ENCODE measurements at places on chromosomes 4 and X.

- H3K27ac ChIP-seq = no peak overlapping the region
- no peak overlapping the region for H3K4me3 ChIP-seq
- no peak for DNase-seq
- H3K36me3 ChIP-seq = no peaks in the 10 kb centered on the region
Observed at GRCh38 chr4:10197952-10198351, 81.4 kb upstream of the WDR1 start.

DNA sequence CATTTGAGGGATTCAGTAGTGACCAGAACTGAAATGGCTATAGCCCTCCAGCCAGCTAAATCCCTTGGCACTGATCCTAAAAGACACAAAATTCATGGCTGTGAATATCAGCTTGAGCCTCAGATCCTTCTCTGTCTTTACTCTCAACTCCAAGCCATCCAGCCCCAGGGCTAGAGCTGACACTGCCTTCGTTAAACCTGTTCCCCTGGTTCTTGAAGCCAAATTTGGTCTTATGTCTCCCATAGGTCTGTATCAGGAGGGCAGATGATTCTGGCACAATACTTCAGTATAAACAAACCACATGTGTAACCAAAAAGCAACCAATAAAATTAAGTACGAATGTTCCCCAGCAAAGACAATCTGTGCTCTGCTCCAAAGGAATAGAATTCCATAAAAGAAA, 78.0 kb downstream of the ANOS1 start:
- no peak overlapping the region for H3K4me3 ChIP-seq
- H3K4me1 ChIP-seq = no peaks in the 10 kb centered on the region
- no peak for DNase-seq
- H3K27ac ChIP-seq = no peak overlapping the region
- H3K36me3 ChIP-seq = no peaks in the 10 kb centered on the region

GRCh38 chr4:53057679-53058078, 195.6 kb downstream of the RASL11B start:
- H3K36me3 ChIP-seq = no peaks in the 10 kb centered on the region
- no peak for DNase-seq
- no peak overlapping the region for H3K4me3 ChIP-seq
- H3K27me3 ChIP-seq = no peaks in the 10 kb centered on the region
- H3K27ac ChIP-seq = no peak overlapping the region

DNA sequence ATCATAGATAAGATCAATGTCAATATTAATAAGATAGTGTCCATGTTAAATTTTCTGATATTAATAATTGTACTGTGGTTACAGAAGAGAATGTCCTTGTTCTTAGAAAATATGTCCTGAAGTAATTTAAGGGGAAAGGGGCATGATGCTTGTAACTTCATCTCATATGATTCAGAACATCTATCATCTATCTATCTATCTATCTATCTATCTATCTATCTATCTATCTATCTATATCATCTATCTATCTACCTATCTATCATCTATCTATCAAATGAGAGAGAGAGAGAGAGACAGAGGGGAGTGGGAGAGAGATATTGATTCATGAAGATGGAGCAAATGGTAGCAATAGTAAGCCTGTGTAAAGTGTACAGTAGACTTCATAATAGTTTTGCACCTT, 124.8 kb upstream of the FAT1 start:
- H3K27me3 ChIP-seq = no peaks in the 10 kb centered on the region
- no peaks in the 10 kb centered on the region for H3K36me3 ChIP-seq
- no peak for DNase-seq
- no peak overlapping the region for H3K4me3 ChIP-seq
- no peak overlapping the region for H3K27ac ChIP-seq
- H3K4me1 ChIP-seq = peaks cover 25% of the 10 kb centered on the region

- peaks cover 40% of the 10 kb centered on the region for H3K36me3 ChIP-seq
- H3K4me3 ChIP-seq = no peak overlapping the region
- H3K27me3 ChIP-seq = no peaks in the 10 kb centered on the region
- no peak for DNase-seq
- H3K27ac ChIP-seq = peak overlapping the region; percentile 60
Observed at GRCh38 chr4:7871356-7871755, 68.3 kb downstream of the AFAP1 start.

- no peak within 1 kb of the TSS for H3K27ac ChIP-seq
- H3K4me3 ChIP-seq = peak within 1 kb of the TSS; percentile 32
- no peaks in the 10 kb centered on the region for H3K27me3 ChIP-seq
Observed at GRCh38 chr4:73869130-73870055, at the start of gene CXCL1. CXCL1 (plus strand) TSS chr4:73869393; CDS start chr4:73869471, 78 bp downstream.

- H3K4me1 ChIP-seq = peaks cover 16% of the 10 kb centered on the region
- no peak for DNase-seq
- H3K27me3 ChIP-seq = no peaks in the 10 kb centered on the region
- H3K4me3 ChIP-seq = peak within 1 kb of the TSS; percentile 14
- peak within 1 kb of the TSS; percentile 16 for H3K27ac ChIP-seq
Observed at GRCh38 chr4:158172261-158173258, at the start of gene GASK1B. GASK1B (minus strand) TSS chr4:158173025; CDS start chr4:158171375, 1,650 bp downstream.

- no peak overlapping the region for H3K27ac ChIP-seq
- no peak overlapping the region for H3K4me3 ChIP-seq
- no peaks in the 10 kb centered on the region for H3K36me3 ChIP-seq
- H3K27me3 ChIP-seq = no peaks in the 10 kb centered on the region
- H3K4me1 ChIP-seq = peaks cover 35% of the 10 kb centered on the region
Observed at GRCh38 chr4:159280442-159281172, 177.7 kb downstream of the RAPGEF2 start.

DNA sequence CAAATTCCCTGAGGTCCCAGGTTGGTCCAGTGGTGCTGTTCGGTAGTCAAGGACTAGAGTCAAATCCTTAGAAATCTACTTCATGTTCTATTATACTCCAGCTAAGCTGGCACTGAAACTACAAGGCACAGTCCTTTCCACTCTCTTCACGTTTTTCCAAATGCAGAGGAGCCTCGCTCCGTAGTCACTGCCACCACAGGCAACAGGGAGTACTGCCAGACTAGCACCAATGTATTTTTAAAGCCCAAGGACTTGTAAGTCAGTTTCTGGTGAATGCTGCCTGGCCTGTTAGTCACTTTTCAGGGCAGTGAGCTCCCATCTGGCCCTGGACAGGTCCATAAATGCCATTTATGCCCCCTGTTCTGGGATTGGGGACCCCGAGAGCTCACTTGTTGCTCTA, 323.5 kb downstream of the FAM47A start:
- no peak overlapping the region for H3K27ac ChIP-seq
- no peak for DNase-seq
- H3K4me3 ChIP-seq = no peak overlapping the region
- H3K27me3 ChIP-seq = no peaks in the 10 kb centered on the region
- no peaks in the 10 kb centered on the region for H3K4me1 ChIP-seq
- H3K36me3 ChIP-seq = no peaks in the 10 kb centered on the region

- no peak for DNase-seq
Observed at GRCh38 chr4:177632481-177632880, 190.2 kb upstream of the AGA start.

DNA sequence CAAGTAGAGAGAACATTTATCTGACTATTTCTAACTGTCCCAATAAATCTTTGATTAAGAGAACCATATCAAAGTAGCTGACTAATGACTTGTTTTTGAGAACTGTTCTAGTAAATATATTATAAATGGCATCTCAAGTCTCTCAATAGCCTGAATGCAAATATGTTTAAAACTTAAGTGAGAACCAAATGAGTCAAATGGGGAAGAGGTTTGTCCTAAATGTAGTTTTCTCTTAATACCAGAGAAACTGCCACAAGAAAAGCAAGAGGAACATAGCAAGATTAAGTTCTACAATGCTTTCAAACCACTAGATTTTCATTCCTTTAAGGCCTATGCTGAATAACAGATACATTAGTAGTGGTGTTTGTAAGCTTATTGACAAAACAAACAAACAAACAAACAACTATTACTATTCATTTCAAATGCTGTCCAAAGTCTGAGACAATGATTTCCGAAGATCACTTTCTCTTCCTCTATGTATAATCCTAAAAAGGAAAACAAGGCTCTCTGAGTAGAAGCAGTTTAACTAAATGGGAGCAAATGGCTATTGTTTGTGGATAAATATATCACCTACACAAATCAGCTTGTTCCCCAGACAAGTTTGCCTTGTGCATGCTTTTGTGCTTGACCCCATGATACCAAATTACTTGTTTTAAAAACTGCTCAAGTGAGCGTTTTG, 408.4 kb upstream of the EMCN start:
- no peaks in the 10 kb centered on the region for H3K27me3 ChIP-seq
- H3K27ac ChIP-seq = no peak overlapping the region
- no peaks in the 10 kb centered on the region for H3K36me3 ChIP-seq
- H3K4me3 ChIP-seq = no peak overlapping the region
